ENCODE measurements at places on chromosomes 12 and 14.
A peak's percentile ranks its signal among the peaks of the same experiment; 100 is the strongest.

DNA sequence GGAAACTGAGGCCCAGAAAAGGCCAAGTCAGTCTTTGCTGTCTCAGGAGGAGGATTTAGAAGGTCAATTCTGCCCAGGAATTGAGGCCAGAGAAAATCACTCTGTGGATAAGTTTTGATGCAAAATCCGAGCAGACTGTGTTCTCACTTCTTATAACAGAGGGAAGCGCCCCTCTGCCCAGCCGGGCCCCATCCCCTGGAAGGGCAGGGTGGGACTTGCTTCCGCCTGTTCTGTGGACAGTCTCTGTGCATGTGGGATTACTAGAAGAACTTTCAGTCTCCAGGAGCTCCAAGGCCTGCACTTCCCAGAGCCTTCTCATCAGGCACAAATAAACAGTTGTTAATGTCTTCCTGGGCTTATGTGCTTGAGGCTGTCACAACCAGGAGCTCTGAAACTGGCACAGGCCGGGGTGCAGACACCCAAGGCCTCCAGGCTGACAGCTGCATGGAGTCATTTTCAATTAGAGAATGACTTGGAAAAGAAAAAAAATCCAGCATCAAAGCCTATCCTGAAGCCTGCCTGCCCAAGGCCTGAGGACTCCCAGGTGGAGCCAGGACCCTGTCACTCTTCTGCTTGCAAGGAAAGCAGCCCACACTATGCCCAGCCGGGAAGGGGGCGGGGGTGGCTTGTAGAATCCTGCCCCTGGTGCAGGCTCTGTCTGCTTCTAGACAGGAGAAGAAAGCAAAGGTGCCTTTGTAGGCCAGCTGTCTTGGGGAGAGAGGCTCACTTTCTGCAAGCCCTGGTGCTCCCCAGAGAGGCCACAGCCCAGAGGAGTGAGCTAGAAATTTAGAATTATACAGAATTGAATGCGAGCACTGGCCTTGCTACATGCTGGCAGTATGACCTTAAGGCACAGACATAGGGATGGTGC lies 84.7 kb downstream of the NTF3 start:
- no peak for DNase-seq

- no peak for DNase-seq
These were observed 482.0 kb downstream of the RMST start for GRCh38 chr12:97944576-97944975.

DNA sequence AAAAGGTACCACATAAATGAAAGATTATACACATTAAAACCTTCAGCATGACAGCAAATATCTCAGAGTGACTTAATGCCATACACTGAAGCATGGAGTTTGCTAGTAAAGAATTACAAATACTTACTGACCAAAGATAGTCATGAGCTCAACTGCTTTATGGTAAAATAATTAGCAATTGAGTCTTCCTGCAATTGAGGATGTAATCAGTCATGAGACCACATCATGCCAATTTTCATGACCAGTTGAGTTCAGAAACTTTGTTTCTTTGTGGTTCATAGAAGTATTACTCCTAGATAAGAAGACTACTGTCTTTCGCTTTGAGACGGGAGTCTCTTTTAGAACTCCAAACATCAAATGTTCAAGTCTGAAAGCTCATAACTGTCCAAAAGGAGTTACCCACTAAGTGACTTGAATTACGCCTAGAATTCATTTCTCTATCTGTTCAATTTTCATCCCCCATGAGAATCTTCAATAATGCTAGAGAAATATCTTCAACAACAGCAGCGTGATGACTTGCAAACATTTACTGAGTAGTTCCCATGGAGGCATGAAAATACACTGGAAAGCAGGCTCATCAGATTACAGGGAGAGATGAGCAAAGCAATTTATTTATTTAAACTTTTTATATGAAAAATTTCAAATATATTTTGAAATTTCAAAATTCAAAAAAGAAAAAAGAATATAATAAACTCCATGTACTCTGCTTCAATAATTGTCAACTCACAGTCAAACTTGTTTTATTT lies 120.0 kb downstream of the BTG1 start:
- no peak for DNase-seq

GRCh38 chr14:34722723-34723545 lies 8.5 kb upstream of the CFL2 start:
- peak; percentile 5 for DNase-seq

DNA sequence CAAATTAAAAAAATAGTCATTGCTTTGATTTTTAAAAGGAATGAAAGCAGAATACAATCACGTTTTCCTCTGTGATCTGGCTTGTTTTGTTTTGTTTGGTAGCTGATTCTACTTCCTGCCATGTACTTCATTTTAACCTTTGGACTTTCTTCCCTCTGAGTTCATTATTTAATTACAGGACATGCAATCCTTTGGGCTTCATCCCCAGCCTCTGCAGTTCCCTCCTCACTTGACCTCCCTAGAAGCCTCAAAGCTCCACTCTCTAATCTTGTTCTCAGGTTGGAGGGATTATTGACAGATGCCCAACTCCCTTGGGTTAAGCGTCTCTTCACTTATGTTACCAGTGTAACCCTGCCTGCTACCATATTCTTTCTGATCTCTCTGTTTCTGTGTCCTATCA lies 967.9 kb upstream of the SEL1L start:
- no peak for DNase-seq

GRCh38 chr14:57485635-57486034 lies 8.0 kb downstream of the CCDC198 start:
- DNase-seq: no peak

- no peak for DNase-seq
These were observed 365.0 kb downstream of the CCER1 start for GRCh38 chr12:90589956-90590355.

- no peak for DNase-seq
These were observed 21.8 kb upstream of the C14orf180 start for GRCh38 chr14:104557766-104558165.

All from stimulated activated naive B cell treated with anti-CD40 and anti-IgM and Interleukin-4, amounts not matched to agents 10 μg/mL and 1 μg/mL and 100 μg/mL, for 72 hours (primary cell).